ENCODE measurements at places on chromosomes 1 and 21.

DNA sequence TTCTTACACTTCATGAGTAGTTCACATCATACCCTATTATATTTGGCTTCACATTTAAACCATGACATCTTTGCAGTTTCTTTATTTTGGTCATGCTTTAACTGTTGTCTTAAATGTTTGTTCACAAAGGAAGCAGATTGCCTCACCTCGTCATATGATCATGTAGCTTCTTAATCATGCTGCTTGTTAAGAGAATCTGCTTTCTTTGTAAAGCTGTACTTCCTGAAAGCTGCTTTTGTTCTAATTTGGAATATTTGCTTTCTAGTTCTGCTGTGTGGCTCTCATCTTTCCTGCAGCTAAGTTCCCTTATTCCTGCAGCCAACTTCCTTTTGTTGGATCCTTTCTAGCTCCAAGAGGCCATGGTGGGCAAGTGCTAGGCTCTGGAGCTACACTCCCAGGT lies 62.9 kb upstream of the SIM2 start:
- DNase-seq = no peak

- no peak for DNase-seq
Measured at GRCh38 chr1:16076031-16076864, 2.8 kb upstream of the FAM131C start.

DNA sequence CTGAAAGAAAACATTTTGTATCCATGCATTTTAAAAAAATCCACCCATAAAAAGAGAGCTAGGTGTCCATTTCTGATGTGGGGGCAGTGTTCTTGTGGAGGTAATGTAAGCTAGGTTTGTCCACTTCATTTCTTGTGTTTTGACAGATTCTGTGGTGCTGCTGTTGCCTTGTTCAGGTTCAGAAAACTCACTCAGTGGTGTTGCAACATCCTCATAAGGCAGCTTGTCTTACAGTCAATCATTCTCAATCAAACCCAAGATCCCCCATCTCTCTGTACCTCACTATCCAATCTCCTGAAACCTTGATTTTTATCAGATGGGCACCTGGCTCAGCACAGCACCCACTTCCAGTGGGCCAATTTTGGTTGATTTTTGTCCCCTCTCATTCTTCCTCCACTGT lies 94.1 kb downstream of the TENT5C start:
- no peak for DNase-seq

- no peak for DNase-seq
Measured at GRCh38 chr1:22806584-22806983, 95.9 kb downstream of the EPHB2 start.

DNA sequence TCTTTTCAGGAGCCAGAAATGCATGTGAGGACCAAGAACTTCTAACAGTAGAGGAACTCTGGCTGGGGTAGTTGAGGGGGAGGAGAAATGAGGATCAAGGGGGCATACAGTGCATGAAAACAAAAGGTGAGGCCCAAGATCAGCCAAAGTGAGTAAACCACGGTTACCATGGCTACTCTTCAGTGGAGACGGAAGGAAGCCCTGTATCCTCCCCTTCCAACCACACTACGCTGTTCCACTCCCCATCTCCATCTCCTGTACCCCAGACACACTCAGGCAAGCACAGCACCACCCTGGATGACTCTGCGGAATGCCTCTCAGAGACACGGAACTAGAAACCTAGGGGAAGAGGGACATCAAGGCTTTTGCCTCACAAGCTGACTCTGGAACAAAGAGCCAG lies 157.6 kb upstream of the CAMK1G start:
- no peak for DNase-seq

DNA sequence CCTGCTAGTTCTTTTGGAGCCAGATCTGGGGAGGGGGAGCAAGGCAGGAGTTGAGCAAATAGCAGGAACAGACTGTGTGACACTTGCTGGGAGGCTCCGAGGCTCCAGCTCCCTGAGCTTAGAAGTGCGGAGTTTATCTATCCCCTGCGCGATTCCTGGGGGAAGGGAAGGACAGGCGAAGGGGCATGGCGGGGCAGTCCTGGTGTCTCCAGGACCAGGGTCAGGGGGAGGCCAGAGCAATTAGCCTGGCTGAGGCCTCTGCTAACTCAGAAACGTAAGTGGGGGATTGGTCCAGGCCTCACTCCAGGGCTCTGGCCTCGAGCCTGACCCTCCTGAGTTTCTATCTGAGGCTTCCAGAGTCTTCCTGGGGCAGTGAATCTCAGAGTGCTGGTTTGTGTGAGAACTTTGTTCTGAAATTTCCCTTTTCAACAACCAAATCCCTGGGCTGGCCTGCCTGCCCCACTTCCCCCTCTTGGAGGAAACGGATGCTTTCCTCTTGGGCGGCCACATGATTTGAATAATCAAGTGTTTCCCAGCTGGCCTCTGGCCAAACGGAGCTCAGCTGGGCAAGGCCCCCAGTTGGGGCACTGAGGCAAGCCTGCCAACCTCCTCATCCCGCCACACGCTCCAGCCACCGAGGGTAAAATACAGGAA lies 15.6 kb downstream of the ALPL start:
- no peak for DNase-seq

DNA sequence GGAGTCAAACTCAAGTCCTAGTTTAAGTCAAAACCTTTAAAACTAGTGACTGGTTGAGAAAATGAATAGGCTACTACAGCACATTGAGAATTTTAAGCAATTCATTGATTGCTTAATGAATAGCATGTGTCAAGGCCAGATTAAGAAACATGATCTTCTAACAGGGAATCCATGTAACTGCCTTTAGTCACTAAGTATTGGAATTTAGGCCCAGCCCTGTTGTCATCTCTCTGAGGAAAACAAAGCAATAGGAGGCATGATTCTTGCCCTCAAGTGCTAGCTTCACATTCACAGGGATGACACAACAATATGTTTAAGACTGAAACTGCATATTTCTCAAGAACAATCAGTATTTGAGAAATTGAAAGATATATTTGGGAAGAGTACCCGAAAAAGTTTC lies 70.0 kb upstream of the PTGS2 start:
- no peak for DNase-seq

GRCh38 chr1:25208092-25208491 lies 24.2 kb downstream of the SYF2 start:
- no peak for DNase-seq

DNA sequence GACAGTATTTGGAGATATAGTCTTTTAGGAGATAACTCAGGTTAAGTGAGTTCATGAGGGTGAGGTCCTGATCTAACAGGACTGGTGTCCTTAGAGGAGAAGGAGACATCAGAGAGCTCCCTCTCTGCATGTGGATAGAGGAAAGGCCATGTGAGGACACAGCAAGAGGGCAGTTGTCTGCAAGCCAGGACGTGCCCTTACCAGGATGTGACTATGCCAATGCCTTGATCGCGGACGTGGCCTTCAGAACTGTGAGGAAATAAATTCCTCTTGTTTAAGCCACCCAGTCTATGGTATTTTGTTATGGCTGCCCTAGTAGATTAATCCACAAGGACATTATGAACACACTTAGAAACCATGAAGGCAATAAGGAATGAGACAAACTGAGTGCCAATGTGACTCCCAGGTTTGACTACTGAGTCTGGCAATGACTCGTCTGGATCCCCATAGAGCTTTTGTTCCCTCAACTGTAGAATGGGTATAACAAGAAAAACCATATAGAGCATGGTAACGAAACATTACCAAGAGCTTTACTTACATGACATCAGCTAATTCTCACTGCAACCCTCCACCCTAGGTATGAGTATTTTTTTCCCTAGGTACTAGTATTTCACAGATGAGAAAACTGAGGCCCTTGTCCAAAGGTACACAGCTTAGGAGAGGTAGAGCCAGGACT lies 6.5 kb downstream of the URB1 start:
- no peak for DNase-seq

DNA sequence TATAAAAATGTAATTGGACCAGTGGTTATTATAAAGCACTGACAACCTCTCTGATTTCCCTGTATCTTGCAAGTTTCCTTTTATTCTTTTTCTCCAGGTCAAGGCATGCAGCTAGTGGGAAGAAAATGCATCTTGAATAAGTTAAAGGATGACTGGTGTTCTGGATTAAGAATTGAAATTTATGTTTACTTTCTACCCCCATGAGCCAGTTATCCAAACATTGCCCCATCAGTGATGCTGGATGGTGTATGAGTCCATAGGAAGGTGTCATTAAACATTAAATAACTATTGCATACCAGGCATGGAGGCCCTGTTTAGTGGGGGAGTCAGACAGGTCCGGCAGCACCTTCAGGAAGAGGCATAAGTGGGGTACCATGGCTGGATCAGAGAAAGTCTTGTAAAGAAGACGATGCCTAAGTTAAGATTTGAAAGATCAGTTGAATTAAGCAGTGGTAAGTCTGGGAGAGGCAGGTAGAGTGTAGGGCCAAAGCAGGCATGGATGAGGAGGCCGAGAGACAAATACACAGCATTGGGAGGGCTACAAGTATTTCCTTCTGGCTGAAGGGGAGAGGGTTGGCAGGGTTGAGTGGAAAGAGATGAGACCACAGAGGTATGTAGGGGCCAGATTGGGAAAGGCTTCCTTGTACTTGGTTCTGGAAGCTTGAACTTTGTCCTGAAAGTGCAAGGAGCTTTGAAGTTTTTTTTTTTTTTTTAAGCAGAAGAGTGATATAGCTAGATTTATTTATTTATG lies 5.7 kb downstream of the SZRD1 start:
- DNase-seq = no peak

DNA sequence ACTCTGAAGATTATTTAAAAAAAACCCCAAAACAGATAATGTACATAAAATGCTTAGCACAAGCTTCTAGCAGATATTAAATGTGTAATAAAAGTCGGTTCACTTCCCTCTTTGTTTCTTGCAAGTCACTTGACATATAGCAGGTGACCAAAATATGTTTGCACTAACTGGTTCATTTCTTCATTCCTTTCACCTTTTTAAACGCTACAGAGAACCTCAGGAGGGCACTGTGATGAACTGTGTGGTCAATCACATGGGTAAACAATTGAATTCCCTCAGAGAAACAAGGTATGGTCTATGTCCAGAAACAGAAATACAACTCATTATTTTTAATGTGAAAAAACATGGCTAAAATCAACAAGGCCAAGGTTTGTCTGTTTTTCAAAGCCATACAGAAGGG lies 51.3 kb upstream of the BCL10 start:
- no peak for DNase-seq

DNA sequence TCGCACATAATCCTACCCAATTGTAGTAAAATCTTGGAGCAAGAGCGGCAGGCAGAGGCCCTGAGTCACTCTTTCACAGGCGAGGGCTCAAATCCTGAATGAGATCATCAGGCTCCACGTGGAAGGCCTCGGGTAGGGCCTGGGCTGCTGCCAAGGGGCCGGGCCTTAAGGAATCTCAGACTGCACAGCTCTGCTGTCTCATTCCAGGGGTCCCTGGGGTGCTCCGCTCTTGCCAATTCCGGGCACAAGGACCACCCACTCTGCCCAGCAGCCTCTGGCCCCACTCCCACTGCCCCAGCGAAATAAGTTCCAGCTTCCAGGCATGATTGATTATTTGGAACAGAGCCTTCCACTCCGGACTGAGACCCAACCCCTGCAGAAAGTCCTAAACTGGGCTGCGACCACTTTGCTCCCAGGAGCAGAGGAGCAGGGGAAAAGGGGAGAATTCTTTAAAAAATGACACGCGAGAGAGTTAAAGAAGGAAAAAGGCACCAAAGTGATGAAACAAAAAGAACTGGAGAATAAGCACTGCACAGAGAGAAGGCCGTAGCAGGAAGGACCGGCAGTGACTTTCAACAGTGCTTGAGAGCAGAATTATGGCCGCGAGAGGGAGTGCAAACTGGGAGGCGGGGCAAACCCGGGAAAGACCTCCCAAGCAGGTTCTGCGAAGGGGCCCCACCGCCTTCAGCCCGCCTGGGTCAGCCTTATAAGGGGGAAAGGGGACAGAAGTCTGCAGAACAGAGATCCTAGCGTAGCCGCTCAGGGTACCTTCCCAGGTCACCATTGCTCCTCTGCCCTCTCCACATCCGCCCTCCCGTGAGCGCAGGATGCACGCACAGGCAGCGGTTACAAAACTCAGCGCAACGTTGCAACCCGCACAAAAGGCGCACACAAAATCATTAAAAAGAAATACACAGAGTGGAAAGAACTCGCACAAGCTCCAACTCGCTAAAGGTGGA lies 2.0 kb downstream of the ADAMTS1 start:
- DNase-seq = no peak

DNA sequence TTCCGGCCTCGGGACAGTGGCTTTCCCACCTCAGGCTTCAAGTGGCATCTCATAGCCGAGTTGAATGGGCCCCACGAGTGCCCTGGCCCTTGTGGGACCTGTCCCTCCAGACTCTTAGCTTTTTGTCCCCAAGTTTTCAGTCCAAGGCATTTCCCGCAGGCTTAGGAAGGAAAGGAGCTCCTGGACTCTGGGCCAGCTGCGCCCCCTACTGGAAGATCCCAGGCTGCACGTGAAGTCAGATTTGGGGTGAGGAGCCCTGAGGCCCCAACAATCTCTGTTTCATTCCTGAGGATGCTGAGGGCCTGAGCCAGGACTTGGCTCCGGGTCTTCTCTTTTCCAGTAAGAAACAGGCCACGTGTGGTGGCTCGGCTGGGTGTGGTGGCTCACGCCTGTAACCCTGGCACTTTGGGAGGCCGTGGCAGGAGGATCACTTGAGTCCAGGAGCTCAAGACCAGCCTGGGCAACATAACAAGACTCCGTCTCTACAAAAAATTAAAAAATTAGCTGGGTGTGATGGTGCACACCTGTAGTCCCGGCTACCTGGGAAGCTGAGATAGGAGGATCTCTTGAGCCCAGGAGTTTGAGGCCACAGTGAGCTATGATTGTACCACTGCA lies 67.4 kb downstream of the ARHGEF10L start:
- DNase-seq = no peak

DNA sequence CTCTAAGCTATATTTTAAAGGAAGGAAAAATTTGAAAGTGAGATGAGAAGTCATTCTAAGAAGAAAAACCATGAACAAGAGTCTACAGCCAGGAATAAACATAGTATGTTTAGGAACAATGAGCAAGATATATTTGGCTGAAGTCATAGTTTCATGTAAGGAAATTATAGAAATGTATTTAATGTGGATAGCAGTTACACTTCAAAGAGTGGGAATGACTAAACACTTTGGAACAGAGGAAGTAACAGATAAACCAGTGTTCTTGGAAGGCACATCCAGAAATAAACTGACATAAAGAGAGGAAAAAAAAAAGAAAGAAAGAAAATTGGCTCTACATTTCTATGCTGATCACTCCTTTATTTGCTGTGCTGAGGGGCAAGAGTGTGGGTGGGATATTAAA lies 18.0 kb downstream of the C8A start:
- no peak for DNase-seq

DNA sequence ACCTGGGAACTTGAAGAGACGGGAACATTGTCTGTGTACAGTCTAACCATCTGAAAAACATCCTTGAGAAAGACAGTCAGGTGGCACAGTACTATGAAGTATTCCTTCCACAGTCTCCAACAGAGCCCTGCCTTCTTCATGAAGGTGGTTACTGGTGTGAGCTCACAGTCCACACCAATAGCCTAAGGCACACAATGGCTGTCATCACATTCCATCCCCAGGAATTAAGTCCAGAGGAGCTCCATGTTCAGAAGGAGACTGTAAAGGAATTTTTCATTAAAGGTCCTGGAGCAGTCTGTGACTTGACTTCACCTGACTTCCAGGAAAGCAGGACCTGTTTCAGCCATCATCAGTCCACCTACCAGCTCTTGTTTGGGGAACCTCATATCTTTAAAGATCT lies 180.2 kb downstream of the C1orf21 start:
- DNase-seq = no peak

GRCh38 chr1:85884372-85885035 lies 176.3 kb upstream of the ZNHIT6 start:
- DNase-seq = no peak
